ENCODE measurements at places on chromosomes 2 and 18. TPM values are rescaled to one million over a fixed set of nuclear protein-coding genes. Genes with fewer than 3 reads are reported as not detected.

- no peaks in the 10 kb centered on the region for H3K36me3 ChIP-seq
- no peak overlapping the region for H3K27ac ChIP-seq
- no peaks in the 10 kb centered on the region for H3K4me1 ChIP-seq
- no peaks in the 10 kb centered on the region for H3K27me3 ChIP-seq
Observed at GRCh38 chr18:3498698-3499471, 48.9 kb downstream of the TGIF1 start.

DNA sequence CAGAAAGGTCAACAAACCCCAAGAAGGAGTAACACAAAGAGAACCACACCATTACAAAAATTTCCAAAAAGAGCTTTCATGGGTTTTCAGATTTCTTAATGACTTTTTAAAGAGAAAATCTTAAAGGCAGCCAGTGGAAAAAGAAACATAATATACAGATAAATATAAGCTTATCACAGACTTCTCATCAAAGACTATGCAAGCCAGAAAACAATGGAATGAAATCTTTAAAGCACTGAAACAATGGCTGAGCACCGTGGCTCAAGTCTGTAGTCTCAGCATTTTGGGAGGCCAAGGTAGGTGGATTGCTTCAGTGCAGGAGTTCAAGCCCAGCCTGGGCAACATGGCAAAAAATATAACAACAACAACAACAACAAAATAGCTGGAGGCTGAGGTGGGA is 237.4 kb downstream of the CYP26B1 start:
- H3K27ac ChIP-seq: no peak overlapping the region
- DNase-seq: no peak
- no peaks in the 10 kb centered on the region for H3K36me3 ChIP-seq
- no peaks in the 10 kb centered on the region for H3K27me3 ChIP-seq

- H3K36me3 ChIP-seq: no peaks in the 10 kb centered on the region
- no peaks in the 10 kb centered on the region for H3K4me1 ChIP-seq
- no peak overlapping the region for H3K4me3 ChIP-seq
- no peaks in the 10 kb centered on the region for H3K27me3 ChIP-seq
Observed at GRCh38 chr2:65558743-65559142, 126.3 kb upstream of the SPRED2 start.

DNA sequence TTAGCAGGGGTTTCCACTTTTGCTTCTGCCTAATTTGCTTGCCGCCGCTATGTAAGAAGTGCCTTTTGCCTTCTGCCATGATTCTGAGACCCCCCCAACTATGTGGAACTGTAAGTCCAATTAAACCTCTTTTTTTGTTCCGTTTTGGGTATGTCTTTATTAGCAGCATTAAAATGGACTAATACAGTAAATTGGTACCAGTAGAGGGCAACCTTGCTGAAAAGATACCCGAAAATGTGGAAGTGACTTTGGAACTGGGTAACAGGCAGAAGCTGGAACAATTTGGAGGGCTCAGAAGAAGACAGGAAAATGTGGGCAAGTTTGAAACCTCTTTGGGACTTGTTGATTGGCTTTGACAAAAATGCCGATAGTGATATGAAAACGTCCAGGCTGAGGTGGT is 216.1 kb upstream of the FSIP2 start:
- no peaks in the 10 kb centered on the region for H3K4me1 ChIP-seq
- H3K36me3 ChIP-seq: no peaks in the 10 kb centered on the region
- no peak overlapping the region for H3K27ac ChIP-seq
- H3K4me3 ChIP-seq: no peak overlapping the region
- no peaks in the 10 kb centered on the region for H3K27me3 ChIP-seq

DNA sequence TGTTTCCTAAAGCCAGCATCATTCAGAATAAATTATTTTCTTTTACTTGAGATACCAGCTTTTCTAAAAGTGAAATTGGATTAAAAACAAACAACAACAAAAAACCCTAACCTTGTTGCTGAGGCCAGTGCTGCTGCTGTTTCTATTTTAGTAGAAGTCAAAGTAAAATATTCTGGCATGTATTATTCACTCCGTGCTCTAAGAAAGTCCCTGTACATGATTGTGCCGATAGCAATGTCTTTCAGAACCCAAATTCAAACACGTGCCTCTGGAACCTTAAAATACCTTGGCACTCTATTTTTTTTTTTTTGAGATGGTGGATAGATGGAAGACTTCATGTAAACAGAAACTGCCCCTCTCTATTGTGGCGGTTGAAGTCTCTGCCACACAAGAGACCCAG is 43.7 kb downstream of the TANC1 start:
- H3K27ac ChIP-seq: no peak overlapping the region
- no peak for DNase-seq
- H3K36me3 ChIP-seq: no peaks in the 10 kb centered on the region
- no peaks in the 10 kb centered on the region for H3K4me1 ChIP-seq

DNA sequence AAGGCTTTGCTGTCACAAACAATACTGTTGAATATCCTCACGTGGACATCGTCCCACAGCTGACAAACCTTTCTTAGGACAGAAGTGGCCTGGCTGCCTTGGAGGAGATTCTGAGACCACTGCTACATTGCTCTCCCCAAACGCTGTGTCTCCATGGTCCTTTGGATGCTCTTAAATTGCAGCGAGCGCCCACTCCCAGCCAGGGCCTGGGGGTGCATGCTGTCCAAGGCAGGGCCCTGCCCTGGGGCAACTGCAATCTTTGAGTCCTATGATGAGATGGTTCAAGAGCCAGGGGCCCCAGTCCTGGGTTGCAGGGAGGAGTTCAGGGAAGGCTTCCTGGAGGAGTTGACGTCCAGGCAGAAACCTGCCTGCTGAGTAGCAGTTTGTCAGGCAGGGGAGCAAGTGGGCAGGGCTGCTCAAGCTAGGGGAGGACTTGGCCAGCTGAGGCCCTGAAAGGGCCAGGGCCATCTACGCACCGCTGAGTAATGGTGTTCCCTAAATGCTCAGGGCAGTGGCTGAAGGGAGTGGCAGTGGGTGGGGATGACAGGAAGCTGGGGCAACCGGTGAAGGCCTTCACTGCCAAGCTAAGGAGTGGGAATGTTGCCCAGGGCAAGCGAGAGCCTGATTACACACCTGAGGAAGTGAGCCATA is 10.8 kb upstream of the SDC1 start:
- H3K4me1 ChIP-seq: no peaks in the 10 kb centered on the region
- no peak overlapping the region for H3K27ac ChIP-seq
- H3K4me3 ChIP-seq: no peak overlapping the region
- no peak for DNase-seq
- no peaks in the 10 kb centered on the region for H3K36me3 ChIP-seq

- no peaks in the 10 kb centered on the region for H3K4me1 ChIP-seq
- H3K27ac ChIP-seq: no peak overlapping the region
- H3K4me3 ChIP-seq: no peak overlapping the region
- H3K36me3 ChIP-seq: no peaks in the 10 kb centered on the region
- no peak for DNase-seq
- no peaks in the 10 kb centered on the region for H3K27me3 ChIP-seq
Observed at GRCh38 chr2:144505245-144505831, 14.6 kb downstream of the ZEB2 start.

- no peaks in the 10 kb centered on the region for H3K4me1 ChIP-seq
- H3K36me3 ChIP-seq: no peaks in the 10 kb centered on the region
- H3K4me3 ChIP-seq: no peak overlapping the region
Observed at GRCh38 chr18:72674710-72675109, 130.6 kb upstream of the CBLN2 start.

The LCLAT1 gene
- 16.2 TPM for polyA plus RNA-seq

The TXNDC9 gene
- polyA plus RNA-seq: 48.2 TPM

GRCh38 chr2:136777391-136777790 is 12.0 kb downstream of the THSD7B start:
- H3K36me3 ChIP-seq: no peaks in the 10 kb centered on the region
- H3K27me3 ChIP-seq: peaks cover 4% of the 10 kb centered on the region
- no peak overlapping the region for H3K4me3 ChIP-seq
- no peak overlapping the region for H3K27ac ChIP-seq

The SLC38A11 gene
- polyA plus RNA-seq: not detected

The CAVIN2 gene
- not detected for polyA plus RNA-seq

GRCh38 chr2:187499941-187500532 is 52.0 kb upstream of the CALCRL start:
- H3K4me3 ChIP-seq: no peak overlapping the region
- H3K36me3 ChIP-seq: no peaks in the 10 kb centered on the region
- H3K4me1 ChIP-seq: no peaks in the 10 kb centered on the region
- no peak for DNase-seq
- no peak overlapping the region for H3K27ac ChIP-seq

- H3K36me3 ChIP-seq: no peaks in the 10 kb centered on the region
- H3K4me3 ChIP-seq: no peak overlapping the region
- no peak overlapping the region for H3K27ac ChIP-seq
- no peaks in the 10 kb centered on the region for H3K4me1 ChIP-seq
- no peak for DNase-seq
Observed at GRCh38 chr2:233039846-233040530, 7.5 kb downstream of the NEU2 start.

The CPO gene
- polyA plus RNA-seq: not detected

The GKN2 gene
- not detected for polyA plus RNA-seq

The UPP2 gene
- polyA plus RNA-seq: not detected

GRCh38 chr2:113228991-113229716 is 49.6 kb downstream of the PAX8 start:
- no peak overlapping the region for H3K4me3 ChIP-seq
- H3K27ac ChIP-seq: no peak overlapping the region
- no peaks in the 10 kb centered on the region for H3K4me1 ChIP-seq
- no peaks in the 10 kb centered on the region for H3K27me3 ChIP-seq
- no peak for DNase-seq

- no peak overlapping the region for H3K4me3 ChIP-seq
- H3K27ac ChIP-seq: no peak overlapping the region
- DNase-seq: no peak
- H3K4me1 ChIP-seq: no peaks in the 10 kb centered on the region
- H3K36me3 ChIP-seq: no peaks in the 10 kb centered on the region
Observed at GRCh38 chr2:229269146-229269545, 1.9 kb downstream of the PID1 start.

DNA sequence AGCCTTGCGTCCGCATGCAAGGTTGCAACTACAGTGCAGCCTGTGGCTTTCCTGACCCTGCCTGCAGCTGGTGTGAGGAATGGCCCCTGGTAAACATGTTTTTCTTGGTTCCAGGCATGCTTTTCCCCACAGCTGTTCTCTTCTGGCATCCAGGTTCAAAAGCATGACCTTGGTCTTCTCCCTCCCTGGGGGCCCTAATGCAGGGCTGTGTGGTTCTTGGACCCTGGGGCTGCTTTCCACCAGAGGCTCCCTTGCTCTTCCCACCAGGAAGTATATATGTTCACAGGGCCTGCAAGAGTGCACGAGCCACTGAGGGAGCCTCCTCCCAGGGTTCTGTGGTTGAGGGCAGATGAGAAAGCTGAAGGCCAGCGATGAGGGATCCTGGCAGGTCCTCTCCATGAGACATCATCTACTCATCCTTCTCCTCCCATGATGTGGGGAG is 125.9 kb downstream of the BCL2L11 start:
- H3K36me3 ChIP-seq: no peaks in the 10 kb centered on the region
- no peaks in the 10 kb centered on the region for H3K27me3 ChIP-seq
- no peak overlapping the region for H3K4me3 ChIP-seq
- no peak for DNase-seq

DNA sequence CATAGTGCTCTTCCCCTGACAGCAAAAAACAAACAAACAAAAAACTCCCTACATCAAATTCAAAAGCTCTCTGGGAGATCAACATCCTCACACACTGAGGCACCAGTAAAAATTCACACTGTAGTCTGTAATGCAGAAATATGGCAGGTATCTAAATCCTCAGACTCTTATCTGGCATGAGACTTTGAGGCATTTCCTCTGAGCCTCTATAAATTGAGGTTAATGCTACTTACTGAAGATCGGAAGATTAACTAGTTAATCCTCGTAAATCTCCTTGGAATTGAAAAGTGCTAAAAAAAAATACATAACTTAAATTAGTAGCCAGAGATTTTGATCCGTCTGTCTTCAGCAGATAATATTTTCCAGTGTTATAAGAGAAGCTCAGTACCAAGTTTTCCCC is 65.0 kb downstream of the AP1S3 start:
- no peak overlapping the region for H3K4me3 ChIP-seq
- H3K36me3 ChIP-seq: no peaks in the 10 kb centered on the region
- DNase-seq: no peak
- no peak overlapping the region for H3K27ac ChIP-seq
- H3K4me1 ChIP-seq: no peaks in the 10 kb centered on the region

DNA sequence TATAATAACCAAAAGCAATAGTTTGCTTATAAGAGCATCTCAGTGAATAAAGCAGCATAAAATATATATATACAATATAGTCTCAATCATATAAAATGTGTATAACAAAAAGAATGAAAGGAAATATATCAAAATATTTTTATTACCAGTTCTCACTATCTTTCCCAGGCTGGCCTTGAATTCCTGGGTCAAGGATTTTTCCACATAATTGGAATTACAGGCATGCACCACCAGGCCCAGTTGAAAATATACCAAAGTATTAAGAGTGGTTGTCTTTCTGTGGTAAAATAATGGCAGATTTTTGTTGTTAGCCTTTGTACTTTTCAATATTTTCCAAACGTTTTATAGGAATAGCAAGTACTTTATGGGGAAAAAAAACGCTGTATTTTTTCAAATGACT is 8.6 kb upstream of the TLK1 start:
- no peak overlapping the region for H3K27ac ChIP-seq
- DNase-seq: no peak
- no peak overlapping the region for H3K4me3 ChIP-seq
- H3K27me3 ChIP-seq: no peaks in the 10 kb centered on the region
- no peaks in the 10 kb centered on the region for H3K36me3 ChIP-seq

DNA sequence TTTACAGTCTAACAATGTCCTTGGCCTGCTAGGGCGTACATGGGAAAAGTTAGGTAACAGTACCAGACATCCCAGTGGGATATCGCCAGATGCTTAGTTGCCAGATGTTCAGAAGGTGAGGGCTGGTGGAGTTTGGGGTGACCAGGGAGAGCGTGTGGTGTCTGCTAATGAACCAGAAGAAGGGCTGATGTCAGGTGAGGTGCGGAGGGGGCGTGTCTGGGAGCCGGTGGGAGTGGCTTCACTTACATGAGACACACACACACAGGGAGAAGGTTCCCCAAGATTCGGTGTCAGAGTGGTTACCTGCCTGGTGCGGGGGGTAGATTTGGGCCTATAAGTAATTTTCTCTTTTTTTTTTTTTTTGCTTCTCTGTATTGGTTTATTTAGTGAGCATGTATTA is 12.2 kb downstream of the RAB31 start:
- DNase-seq: no peak
- H3K36me3 ChIP-seq: no peaks in the 10 kb centered on the region
- no peak overlapping the region for H3K4me3 ChIP-seq
- no peak overlapping the region for H3K27ac ChIP-seq
- H3K4me1 ChIP-seq: no peaks in the 10 kb centered on the region

The ST6GAL2 gene
- polyA plus RNA-seq: not detected

GRCh38 chr2:135709992-135710391 is 31.7 kb upstream of the UBXN4 start:
- no peaks in the 10 kb centered on the region for H3K36me3 ChIP-seq
- H3K4me3 ChIP-seq: no peak overlapping the region
- no peak overlapping the region for H3K27ac ChIP-seq
- DNase-seq: peak; percentile 69

The GALR1 gene
- polyA plus RNA-seq: not detected

GRCh38 chr2:96730212-96730611 is 9.7 kb downstream of the LMAN2L start:
- H3K27ac ChIP-seq: no peak overlapping the region
- DNase-seq: no peak
- no peaks in the 10 kb centered on the region for H3K4me1 ChIP-seq

DNA sequence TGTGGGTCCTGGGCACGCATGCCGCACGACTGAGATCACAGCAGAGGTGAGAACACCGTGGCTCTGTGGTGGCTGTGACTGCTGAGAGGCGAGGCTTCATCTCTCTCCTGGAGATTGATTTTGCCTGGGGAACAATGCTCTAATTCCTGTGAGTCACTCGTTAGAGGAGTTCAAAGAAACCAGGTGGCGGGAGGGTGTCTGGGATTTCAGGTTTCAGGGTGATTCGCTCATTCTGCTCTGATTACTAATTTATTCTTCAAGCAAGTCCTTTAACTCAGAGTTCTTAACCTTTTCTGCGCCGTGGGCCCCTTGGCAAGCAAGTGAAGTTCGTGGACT is 56.3 kb downstream of the GLI2 start:
- DNase-seq: no peak
- no peak overlapping the region for H3K27ac ChIP-seq
- H3K4me3 ChIP-seq: no peak overlapping the region
- no peaks in the 10 kb centered on the region for H3K4me1 ChIP-seq
